ENCODE measurements at places on chromosomes 2 and 18. TPM values are rescaled to one million over a fixed set of nuclear protein-coding genes. Genes with fewer than 3 reads are reported as not detected.

- H3K27ac ChIP-seq: no peak overlapping the region
- peaks cover 12% of the 10 kb centered on the region for H3K4me1 ChIP-seq
- no peak for DNase-seq
- no peaks in the 10 kb centered on the region for H3K36me3 ChIP-seq
- H3K27me3 ChIP-seq: peaks cover 6% of the 10 kb centered on the region
These were observed 165.2 kb upstream of the KLF7 start for GRCh38 chr2:207330912-207331311.

DNA sequence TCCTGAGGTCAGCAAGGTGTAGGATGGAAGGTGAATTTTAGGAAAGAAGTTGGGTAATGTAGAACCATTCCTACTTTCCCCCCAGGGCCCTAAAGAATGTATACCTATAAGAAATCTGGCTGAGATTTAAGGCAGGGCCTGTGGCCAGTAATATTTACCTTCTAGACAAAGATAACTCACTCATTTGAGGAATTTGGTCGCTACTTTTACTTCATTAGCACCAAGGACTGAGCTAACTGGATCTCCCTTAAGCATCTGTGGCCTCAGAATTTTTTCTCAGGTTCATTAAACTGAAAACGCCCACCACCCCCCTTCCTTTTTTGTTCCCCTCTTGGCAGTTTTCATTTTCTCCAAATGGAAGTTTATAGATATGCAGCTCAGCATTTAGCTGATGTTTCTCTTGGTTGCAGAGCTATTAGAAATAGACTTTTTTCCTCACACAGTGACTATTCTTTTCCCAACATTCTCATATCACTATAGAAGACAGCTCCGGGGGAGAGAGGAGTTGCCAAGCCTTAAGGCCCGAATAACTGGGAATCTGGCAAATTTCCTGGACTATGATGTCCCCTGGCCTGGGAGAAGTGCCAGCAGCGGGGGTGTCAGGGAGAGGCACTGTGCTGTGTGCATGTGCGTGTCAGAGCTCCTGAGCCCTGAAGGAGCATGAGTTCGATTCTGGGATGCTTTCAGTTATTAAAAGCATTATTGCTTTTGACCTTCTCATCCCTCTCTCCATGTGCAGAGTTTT is 310.9 kb downstream of the PRKCE start:
- no peaks in the 10 kb centered on the region for H3K36me3 ChIP-seq
- no peak for DNase-seq
- peaks cover 35% of the 10 kb centered on the region for H3K4me1 ChIP-seq
- H3K4me3 ChIP-seq: no peak overlapping the region

The TMEM178A gene
- total RNA-seq: 9.3 TPM

The SESTD1 gene
- 43.4 TPM for total RNA-seq

The GLS gene
- total RNA-seq: 160 TPM

DNA sequence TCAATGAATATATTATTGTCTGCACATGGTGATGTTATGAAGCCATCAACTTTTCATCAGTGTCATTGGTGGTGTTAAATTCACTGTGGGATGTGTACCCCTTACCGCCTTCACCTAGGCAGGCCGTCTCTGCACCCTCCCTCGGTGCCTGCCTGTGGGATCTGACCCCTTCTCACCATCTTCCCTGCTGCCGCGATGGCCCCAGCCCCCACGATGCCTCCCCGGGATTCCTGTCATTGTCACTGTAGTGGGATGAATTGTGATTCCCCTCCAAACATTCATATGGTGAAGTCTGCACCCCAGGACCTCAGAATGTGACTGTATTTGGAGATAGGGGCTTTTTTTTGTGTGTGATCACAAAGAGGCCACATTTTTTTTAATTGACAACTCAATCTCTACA is 198.3 kb upstream of the HS6ST1 start:
- H3K27ac ChIP-seq: no peak overlapping the region
- no peaks in the 10 kb centered on the region for H3K36me3 ChIP-seq
- DNase-seq: no peak

All from type B pancreatic cell (in vitro differentiated cells).